ENCODE measurements at places on chromosomes 3 and 15.

GRCh38 chr15:82111918-82112317 lies 66.1 kb upstream of the MEX3B start:
- no peak overlapping the region for H3K4me3 ChIP-seq
- H3K36me3 ChIP-seq: no peaks in the 10 kb centered on the region
- H3K27ac ChIP-seq: no peak overlapping the region
- no peaks in the 10 kb centered on the region for H3K27me3 ChIP-seq

- no peak overlapping the region for H3K4me3 ChIP-seq
- H3K27ac ChIP-seq: no peak overlapping the region
- H3K27me3 ChIP-seq: no peaks in the 10 kb centered on the region
- H3K36me3 ChIP-seq: no peaks in the 10 kb centered on the region
- H3K4me1 ChIP-seq: no peaks in the 10 kb centered on the region
- no peak for DNase-seq
These were observed 8.4 kb upstream of the LRRC3B start for GRCh38 chr3:26614006-26614685.

DNA sequence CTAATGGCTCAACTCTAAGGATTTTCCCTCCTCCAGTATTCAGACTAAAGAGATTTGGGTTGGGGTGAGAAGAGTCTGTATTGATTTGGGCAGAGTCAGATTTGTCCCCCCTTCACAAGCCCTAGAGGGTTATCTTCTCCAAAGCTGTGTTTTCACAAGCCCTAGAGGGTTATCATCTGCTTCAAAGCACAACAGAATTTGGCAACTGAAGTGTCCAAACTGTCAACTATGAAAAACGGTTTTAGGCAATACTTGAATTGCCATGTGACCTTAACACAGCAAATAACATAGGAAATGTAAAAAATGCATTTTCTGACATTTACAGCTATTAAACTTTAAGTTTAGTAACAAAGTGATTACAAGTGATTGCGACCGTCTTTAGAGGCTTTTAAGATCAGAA lies 119.9 kb downstream of the IMPG2 start:
- H3K4me3 ChIP-seq: no peak overlapping the region
- no peaks in the 10 kb centered on the region for H3K36me3 ChIP-seq
- H3K27ac ChIP-seq: no peak overlapping the region
- no peak for DNase-seq

DNA sequence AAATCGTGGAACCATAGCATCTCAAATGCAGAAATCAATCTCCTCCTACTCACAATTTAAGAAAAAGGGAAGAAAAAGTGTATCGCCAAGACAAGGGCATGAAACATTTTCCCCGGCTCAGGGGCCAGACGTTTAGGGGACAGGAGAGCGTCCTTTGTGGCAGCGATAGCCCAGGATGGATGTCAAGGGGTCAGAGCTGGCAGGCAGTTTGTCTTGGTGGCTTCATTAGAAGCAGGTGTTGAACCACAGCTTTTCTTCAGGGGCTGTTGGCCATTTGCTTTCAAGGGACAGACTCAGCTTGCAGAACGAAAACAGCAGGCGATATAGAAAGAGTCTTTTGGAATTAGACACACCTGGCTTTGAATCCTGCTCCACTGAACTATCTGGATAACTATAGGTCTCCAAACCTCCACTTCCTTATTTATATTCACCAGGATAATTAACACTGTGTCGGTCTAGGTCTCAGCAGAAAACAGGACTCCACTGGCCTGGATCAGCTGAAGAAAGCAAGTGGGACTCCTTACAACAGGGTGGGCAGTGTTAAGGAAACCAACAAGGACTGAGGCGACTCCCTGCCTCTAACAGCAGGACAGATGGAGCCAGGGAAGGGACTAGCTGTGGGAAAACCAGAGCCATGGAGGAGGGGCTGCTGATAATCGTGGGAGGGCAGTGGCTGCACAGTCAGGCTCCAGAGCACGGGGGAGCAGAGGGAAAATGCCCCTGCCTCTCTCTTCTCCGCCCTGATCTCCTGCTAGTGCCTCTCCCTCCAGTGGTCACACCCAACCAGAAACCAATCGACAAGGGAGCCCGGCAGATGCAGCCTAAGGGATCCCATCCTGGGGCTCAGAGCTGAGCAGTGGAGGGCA lies 123.6 kb downstream of the LIPC start:
- DNase-seq: no peak
- H3K27ac ChIP-seq: no peak overlapping the region
- peaks cover 20% of the 10 kb centered on the region for H3K4me1 ChIP-seq
- H3K4me3 ChIP-seq: no peak overlapping the region
- H3K27me3 ChIP-seq: no peaks in the 10 kb centered on the region

DNA sequence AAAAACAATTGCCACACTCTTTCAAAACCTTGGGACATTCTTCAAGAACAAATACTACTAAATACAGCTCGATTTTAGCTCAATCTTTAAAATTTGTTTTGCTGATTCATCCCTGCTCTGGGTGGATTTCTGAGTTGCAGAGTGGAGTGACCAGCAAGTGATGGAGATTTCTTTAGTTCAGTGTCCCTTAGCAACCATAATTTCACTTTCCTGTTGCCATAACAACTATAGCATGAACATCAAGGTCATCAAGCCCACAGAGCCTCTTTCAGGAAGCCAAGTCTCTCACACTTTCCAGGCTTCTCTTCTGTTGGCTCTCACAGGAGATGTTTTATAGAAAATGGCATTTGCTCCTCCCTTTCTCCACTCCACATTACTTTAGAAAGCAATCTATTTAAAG lies 597.2 kb upstream of the ADAMTS9 start:
- no peak for DNase-seq
- H3K4me3 ChIP-seq: no peak overlapping the region
- no peaks in the 10 kb centered on the region for H3K27me3 ChIP-seq
- no peak overlapping the region for H3K27ac ChIP-seq
- no peaks in the 10 kb centered on the region for H3K36me3 ChIP-seq

- H3K4me3 ChIP-seq: no peak overlapping the region
- peaks cover 4% of the 10 kb centered on the region for H3K4me1 ChIP-seq
- no peaks in the 10 kb centered on the region for H3K27me3 ChIP-seq
- DNase-seq: no peak
- H3K36me3 ChIP-seq: peaks cover 72% of the 10 kb centered on the region
- no peak overlapping the region for H3K27ac ChIP-seq
These were observed 5.7 kb downstream of the DUT start for GRCh38 chr15:48336940-48337339.

DNA sequence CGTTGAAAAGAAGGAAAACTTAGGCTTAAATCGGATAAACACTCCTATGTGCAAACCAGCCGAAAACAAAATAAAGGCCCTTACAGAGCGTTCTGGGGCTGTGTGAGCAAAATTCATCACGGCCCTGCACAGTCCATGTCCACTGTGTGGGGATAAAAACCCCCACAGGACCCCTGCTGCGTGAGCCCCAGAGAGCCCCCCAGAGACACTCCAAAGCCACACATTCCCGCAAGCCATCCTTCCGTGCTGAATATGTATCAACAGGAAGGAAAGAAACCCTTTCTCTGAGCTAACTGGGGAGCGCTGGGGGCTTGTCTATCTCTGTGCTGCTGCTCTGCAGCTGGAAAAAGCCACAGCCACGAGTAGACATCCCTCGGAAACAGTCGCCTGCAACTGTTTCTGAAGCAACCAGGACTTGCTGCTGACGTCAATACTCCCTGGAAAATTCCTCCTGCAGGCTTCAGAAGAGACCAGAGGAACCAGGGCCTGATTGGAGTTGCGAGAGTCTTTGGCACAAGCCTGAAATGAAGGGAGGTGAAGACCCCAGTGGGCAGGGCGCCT lies 72.7 kb downstream of the NUP210 start:
- H3K36me3 ChIP-seq: no peaks in the 10 kb centered on the region
- no peaks in the 10 kb centered on the region for H3K27me3 ChIP-seq
- H3K4me3 ChIP-seq: no peak overlapping the region
- no peak overlapping the region for H3K27ac ChIP-seq
- no peaks in the 10 kb centered on the region for H3K4me1 ChIP-seq

GRCh38 chr15:91238644-91239425 lies 138.8 kb downstream of the SV2B start:
- no peaks in the 10 kb centered on the region for H3K27me3 ChIP-seq
- no peak for DNase-seq
- no peak overlapping the region for H3K27ac ChIP-seq
- H3K4me1 ChIP-seq: no peaks in the 10 kb centered on the region

DNA sequence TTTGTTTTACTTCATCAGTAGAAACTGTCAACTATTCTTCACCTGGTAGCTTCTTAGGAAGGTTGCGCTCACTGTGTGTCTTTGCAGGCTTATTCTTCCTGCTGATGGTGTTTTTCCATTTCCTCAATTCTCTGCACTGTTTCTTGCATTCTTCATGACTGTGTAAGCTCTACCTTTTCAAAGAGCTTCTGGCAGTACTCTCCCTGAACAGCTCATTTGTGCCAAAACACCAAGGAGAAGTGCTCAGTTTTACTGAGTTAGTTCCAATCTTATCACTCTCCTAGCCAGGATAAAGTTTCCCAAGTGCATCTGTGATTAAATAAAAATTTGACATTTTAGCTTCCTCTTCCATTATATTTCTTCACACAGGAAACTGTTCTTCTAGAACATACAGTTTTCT lies 339.8 kb downstream of the EPHA3 start:
- H3K4me1 ChIP-seq: no peaks in the 10 kb centered on the region
- H3K36me3 ChIP-seq: no peaks in the 10 kb centered on the region
- no peak overlapping the region for H3K4me3 ChIP-seq
- no peaks in the 10 kb centered on the region for H3K27me3 ChIP-seq
- no peak overlapping the region for H3K27ac ChIP-seq

- no peak for DNase-seq
- no peaks in the 10 kb centered on the region for H3K27me3 ChIP-seq
- peak overlapping the region; percentile 88 for H3K27ac ChIP-seq
- no peak overlapping the region for H3K4me3 ChIP-seq
These were observed 495 bp upstream of the COL7A1 start for GRCh38 chr3:48595526-48596121.

DNA sequence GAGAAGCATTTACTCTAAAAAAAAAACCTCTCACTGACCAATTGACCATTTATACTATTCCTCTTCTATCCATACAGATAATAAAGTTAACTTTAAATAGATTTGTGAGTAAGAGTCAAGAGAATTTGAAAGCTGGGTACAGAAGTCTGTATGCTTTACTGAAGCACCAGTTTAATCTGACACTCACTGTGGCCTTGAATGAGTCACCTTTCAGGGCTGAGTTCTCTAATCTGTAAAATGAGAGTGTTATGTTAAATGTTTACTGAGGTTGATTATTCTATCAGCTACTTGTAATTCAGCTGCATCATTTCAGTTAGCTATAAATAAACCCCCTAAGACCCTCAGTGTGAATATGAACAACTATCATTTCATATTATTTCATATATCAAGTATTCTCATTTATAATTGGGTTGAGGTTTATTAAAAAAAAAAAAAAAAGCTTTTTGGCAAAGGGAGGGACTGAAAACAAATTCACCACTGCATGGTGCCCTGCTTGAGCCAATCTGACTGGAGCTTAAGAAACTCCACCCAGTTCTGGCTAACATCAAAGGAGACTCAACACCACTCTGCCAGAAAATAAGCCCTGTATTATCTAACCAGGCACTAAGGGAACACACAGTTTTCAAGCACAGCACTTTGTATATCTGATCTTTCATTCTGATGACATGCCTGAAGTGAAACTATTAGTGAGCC lies 2.8 kb downstream of the MAP4 start:
- H3K4me3 ChIP-seq: peak overlapping the region; percentile 23
- no peaks in the 10 kb centered on the region for H3K27me3 ChIP-seq
- peaks cover 73% of the 10 kb centered on the region for H3K4me1 ChIP-seq
- peaks cover 12% of the 10 kb centered on the region for H3K36me3 ChIP-seq
- H3K27ac ChIP-seq: peak overlapping the region; percentile 77

GRCh38 chr3:46693038-46693891 lies at the start of gene ALS2CL:
Gene ALS2CL, minus strand, starts transcription at chr3:46693679. Its CDS starts 4,239 bp downstream, at chr3:46689440.
- H3K27ac ChIP-seq: peak within 1 kb of the TSS; percentile 98
- peaks cover 58% of the 10 kb centered on the region for H3K4me1 ChIP-seq
- peak within 1 kb of the TSS; percentile 78 for H3K4me3 ChIP-seq
- H3K27me3 ChIP-seq: no peaks in the 10 kb centered on the region
- no peak for DNase-seq

DNA sequence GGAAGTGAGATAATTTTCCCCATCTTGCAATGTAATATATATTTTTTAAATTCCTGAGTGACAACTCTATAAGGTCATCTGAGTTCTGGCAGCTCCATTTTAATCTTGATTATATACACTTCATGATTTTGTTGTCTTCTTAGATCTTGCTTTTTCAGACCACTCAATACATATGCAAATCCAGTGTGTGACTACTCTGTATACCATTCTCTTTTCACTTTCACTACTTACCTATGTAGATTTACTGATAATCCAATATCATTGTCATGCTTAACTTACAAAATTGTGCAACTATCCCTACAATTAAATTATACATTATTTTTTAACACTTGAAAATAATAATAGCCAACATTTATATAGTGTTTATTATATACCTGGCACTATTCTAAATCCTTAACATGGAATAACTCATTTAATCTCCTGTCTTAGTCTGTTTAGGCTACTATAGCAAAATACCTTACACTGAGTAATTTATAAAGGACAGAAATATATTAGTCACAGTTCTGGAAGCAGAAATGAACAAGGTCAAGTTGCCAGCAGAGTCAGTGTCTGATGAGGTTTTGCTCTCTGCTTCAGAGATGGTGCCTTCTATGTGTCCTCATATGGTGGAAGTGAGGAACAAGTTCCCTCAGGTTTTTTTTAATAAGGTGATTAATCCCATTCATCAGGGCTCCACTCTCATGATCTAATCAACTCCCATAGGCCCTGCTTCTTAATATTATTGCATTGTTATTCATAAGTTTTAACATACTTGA lies 338.5 kb downstream of the TUSC7 start:
- H3K36me3 ChIP-seq: no peaks in the 10 kb centered on the region
- no peaks in the 10 kb centered on the region for H3K27me3 ChIP-seq
- no peak overlapping the region for H3K4me3 ChIP-seq
- H3K4me1 ChIP-seq: no peaks in the 10 kb centered on the region

DNA sequence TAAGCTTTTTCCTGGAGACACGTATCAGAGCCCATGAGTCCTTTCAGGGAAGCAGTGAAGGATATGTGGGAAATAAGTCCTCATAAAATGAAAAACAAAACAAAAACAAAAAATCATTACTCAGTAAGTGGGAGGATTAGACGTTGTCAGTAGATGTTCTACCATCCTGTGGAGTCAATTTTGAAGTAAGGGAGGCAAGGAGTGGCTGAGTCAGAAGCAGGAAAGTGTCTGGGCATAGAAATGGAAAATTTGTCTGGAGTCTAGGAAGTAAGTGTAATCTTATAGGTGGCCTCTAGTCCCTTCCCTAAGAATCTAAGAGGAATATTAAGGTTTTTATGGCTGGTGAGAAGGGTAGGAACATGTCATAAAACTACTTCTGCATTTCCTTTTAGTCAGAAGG lies 339.8 kb upstream of the SEMA6D start:
- no peaks in the 10 kb centered on the region for H3K27me3 ChIP-seq
- H3K4me3 ChIP-seq: no peak overlapping the region
- no peaks in the 10 kb centered on the region for H3K36me3 ChIP-seq
- H3K27ac ChIP-seq: no peak overlapping the region
- no peak for DNase-seq

GRCh38 chr3:169907476-169907875 lies 3.9 kb upstream of the SAMD7 start:
- no peaks in the 10 kb centered on the region for H3K36me3 ChIP-seq
- H3K4me3 ChIP-seq: no peak overlapping the region
- H3K4me1 ChIP-seq: no peaks in the 10 kb centered on the region
- no peak for DNase-seq
- no peaks in the 10 kb centered on the region for H3K27me3 ChIP-seq

Data from esophagus squamous epithelium (tissue), 5 donors.